ENCODE measurements at places on chromosomes 2 and 18.

GRCh38 chr18:68448736-68449135 lies 266.2 kb downstream of the TMX3 start:
- DNase-seq = peak; percentile 69

- DNase-seq = no peak
Measured at GRCh38 chr18:39350945-39351344, 1785.3 kb upstream of the CELF4 start.

- DNase-seq = no peak
Measured at GRCh38 chr2:113233593-113234550, 44.8 kb downstream of the PAX8 start.

GRCh38 chr2:190376591-190377245 lies 31.4 kb upstream of the MFSD6 start:
- DNase-seq = no peak

DNA sequence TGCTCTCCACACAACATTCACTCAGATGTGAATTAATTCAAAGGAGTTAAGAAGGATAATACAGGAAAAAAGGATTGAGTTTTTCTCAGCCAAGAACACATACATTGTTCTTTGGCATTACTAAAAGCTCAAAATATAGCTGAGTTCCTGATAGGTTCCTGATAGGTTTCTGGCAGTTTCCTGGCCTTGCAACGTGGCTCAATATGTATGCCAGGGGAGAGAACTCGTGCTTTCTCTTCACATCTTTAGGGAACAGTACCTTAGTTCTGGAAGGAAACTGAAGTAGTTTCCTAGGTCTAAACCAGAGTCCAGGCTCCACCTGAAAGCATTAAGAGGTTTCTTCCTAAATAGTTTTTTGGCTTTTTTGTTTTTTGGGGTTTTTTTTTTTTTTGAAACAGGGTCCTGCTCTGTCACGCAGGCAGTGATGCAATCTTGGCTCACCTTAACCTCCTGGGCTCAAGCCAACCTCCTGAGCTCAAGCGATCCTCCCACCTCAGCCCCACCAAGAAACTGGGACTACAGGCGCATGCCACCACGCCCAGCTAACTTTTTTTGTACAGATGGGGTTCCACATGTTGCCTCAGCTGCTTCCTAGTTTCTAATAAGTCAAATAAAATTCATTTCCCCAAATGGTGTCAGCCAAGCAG lies 42.8 kb downstream of the ESCO1 start:
- no peak for DNase-seq

- no peak for DNase-seq
Measured at GRCh38 chr18:23243816-23244215, 108.5 kb downstream of the CABLES1 start.

- DNase-seq = no peak
Measured at GRCh38 chr2:143736904-143737303, 607.7 kb downstream of the ARHGAP15 start.

GRCh38 chr18:42614619-42615293 lies 500.7 kb downstream of the RIT2 start:
- peak; percentile 1 for DNase-seq

GRCh38 chr2:19349911-19350677 lies 8.3 kb downstream of the OSR1 start:
- DNase-seq = no peak

- no peak for DNase-seq
Measured at GRCh38 chr2:239984421-239985194, 40.5 kb downstream of the NDUFA10 start.

GRCh38 chr18:66682855-66683322 lies 79.0 kb upstream of the CDH19 start:
- no peak for DNase-seq

DNA sequence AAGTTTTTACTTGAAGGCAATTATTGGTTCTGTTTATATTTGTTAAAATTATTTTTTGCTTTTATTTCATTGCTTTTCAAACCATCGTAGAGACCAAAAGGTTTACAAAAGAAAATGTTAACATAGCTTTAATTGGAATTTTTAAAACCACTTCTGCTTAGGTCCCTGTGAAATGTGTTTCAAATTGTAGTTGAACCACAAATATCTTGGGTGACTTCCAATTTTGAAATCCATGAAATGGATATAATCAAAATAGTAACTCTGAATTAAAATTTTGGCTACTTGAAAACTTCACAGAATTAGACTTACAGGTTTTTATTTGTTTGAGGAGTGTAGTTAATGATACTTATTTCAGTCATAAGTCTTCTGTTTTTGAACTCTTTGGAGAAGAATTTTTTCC lies 3.1 kb upstream of the SPAG16 start:
- DNase-seq = peak; percentile 41

- DNase-seq = no peak
Measured at GRCh38 chr2:213122725-213123124, 28.7 kb downstream of the IKZF2 start.

DNA sequence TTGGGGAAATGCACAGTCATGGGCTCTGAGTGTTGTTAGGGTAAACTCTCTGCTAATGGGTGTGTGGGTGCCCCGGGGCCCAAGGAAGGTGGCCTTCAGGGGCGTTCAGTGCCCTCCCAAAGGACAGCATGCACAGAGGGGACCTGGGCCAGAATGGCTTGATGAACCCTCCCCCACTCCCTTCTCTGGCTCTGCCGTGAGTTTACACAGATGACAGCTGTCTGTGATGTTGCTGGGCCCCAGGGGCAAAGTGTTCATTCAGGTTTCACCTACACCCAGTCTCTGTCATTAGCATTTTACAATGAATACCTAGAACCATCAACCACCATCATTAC lies 3.2 kb downstream of the NPPC start:
- no peak for DNase-seq

Measured in fibroblast of villous mesenchyme (primary cell).